Stimulated activated CD4-positive, alpha-beta T cell treated with anti-CD3 and anti-CD28 coated beads, TNF-alpha, amount 100 ng/mL, for 24 hours (primary cell): ENCODE measurements at places on chromosomes 5 and 9.

DNA sequence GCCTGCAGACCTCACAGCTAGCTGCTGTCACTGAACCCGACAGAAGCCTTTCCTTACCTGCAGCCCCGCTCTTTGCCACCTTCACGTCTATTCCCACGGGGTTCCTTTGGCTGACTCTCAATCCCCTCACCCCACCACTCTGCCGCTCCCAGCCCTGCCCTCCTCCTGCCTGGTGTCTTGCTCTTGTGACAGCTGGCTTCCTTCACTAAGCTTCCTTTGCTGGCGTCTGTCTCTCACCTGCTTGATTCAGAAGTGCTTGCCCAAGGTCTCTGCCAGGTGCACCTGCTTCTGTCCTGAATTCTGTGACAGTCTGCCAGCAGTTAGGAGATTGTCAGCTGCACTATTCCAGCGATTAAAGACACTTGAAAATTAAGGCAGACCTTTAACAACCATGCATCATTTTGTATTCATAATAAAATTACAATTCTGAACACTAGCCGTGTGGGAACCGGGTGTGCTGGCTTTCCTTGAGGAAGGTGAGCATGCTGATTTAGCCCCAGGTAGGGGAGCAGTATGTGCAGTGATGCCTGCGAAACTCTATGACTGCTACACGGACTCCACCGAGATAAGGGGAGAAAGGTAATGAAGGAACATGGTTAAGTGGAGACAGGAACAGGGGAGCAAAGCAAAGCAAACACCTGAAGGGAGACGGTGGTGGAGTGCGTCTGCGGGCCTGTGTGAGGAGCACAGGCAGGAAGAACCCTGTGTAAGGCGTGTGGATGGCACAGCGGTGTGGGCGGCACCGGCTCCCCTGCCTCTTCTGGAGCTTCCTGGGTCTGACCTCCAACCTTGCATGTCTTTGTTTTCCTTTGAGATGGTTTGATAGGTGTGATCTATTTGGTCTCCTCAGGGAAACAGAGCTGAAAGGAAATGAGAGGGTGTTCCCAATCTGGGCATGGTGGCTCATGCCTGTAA is 80.1 kb upstream of the CACNA1B start:
- no peak for DNase-seq

- no peak for DNase-seq
Measured at GRCh38 chr9:87324613-87325194, 173.0 kb upstream of the DAPK1 start.

GRCh38 chr5:140795259-140795641 is 598 bp downstream of the PCDHA2 start:
- no peak for DNase-seq

DNA sequence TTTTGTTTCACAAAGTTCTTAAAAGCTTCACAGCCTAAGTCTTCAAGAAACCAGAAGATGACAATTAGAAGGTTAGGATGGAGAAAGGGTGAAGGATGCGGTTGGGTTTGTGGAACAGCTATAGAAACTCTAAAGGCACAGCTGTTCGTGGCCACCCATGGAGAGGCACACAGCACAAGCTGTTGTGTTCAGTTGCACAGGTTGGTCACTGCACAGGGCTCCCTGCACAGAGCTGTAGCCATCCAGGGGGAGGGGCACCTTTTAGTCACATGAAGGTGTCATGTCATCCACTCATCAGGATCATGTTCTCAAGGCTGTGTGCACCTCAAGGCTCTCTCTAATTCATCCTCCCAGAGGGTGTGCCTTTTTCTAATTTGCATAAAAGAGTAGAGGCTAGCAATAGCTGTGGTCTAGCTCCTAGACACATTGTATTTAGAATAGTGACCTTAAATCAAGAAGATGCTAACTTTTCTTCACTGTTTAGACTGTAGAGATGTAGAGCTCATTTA is 5.0 kb upstream of the RASGRF2 start:
- DNase-seq = no peak

GRCh38 chr5:150271923-150272322 is 17.6 kb downstream of the CAMK2A start:
- DNase-seq = no peak

GRCh38 chr9:134085674-134086073 is 17.8 kb upstream of the BRD3 start:
- no peak for DNase-seq

- no peak for DNase-seq
Measured at GRCh38 chr5:77102549-77102948, 15.5 kb upstream of the ZBED3 start.

- no peak for DNase-seq
Measured at GRCh38 chr9:116653348-116654058, 33.6 kb upstream of the TRIM32 start.

- no peak for DNase-seq
Measured at GRCh38 chr5:74042559-74042958, 416.6 kb downstream of the ARHGEF28 start.

DNA sequence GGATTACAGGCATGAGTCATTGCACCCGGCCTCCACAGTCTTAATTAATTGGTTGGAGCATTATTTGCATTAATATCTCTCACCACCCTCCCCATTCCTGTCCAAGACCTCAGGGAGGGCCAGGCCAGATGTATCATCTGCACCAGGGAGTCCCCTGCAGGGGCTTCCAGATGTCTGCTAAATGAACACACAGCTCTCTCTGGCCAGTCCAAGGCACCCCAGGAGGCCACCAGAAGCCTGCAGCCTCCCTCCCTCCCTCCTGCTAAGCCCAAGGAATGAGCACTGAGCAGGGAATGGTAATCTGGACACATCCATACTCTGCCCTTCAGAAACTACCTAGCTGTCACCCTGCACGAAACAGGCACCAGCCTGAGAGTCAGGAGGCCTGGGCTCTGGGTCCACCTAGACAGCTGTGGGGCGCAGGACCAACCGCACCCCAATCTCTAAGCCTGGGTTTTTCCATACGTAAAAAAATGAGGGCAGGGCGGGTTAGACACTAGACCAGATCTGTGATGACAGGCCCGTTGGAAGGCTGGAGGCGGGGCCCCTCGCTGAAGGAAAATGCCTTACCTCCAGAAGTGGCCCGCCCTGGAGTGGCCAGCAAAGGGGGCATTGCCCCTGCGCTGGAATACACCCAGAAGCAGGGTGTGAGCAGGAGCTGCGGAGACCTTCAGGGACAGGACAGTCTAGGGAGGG is 8.3 kb downstream of the CIZ1 start:
- DNase-seq = no peak

GRCh38 chr5:57937025-57937424 is 454.4 kb upstream of the ACTBL2 start:
- DNase-seq = no peak

- no peak for DNase-seq
Measured at GRCh38 chr9:109311286-109311685, 9.6 kb downstream of the EPB41L4B start.

DNA sequence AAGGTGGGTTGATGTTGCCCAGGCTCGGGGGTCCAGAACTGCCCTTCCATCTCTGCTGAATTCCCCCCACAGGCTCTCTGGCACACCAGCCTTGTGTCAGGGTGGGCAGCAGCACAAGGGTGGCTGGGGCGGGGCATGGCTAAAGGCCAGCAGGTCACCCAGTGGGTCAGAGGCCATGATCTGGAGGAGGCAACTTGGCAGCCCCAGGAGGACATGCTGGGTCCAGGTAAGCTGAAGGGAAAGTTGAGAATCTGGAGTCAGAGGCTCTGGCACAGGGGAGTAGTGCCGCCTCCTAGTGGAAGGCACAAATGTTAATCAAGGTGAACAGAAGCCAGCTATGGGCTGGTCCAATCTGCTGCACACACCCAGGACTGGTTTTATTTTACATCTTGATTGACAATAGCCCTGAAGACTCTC is 6.2 kb downstream of the TMEM8B start:
- DNase-seq = no peak
